H1 (cell line): ENCODE measurements at places on chromosomes 4 and X. TPM values are rescaled to one million over a fixed set of nuclear protein-coding genes. Genes with fewer than 3 reads are reported as not detected.

DNA sequence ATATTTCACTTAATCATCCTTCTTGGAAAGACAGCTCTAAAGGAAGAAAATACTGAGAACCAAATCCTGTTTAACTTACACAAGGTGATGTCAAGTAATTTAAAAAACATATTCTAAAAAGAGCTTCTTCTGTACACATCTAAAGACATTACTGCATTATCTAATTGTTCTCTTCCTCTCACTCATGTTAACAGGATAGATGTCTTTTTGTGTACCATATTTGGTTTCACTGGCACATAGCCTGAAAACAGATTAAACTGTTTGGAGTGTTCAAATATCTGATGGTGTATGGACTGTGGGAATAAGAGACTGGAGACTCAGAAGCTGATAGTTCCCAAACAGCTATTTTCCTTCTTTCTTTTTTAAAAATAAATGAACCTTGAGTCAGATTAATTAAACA, 213.3 kb upstream of the MAB21L2 start:
- no peak overlapping the region for H3K27ac ChIP-seq
- no peak overlapping the region for H3K4me3 ChIP-seq
- peaks cover 3% of the 10 kb centered on the region for H3K4me1 ChIP-seq
- peaks cover 3% of the 10 kb centered on the region for H3K27me3 ChIP-seq

DNA sequence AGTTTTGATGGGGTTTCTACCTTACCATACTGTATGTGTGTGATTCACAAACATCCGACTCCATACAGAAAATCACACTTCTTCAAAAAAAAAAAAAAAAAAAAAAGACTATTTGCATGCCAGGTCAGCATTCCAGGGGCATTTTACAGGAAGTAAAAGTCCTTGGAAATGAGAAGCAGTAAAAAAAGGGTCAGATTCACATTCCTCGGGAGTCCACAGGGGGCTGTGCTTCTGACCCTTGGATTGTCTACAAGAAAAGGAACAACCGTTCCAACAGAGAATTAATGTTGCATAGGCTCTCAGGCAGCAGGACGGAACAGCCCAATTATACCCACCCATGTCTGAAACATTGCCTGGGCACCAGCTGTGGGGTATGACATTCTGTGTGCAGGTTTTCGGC, 290.3 kb downstream of the LDB2 start:
- H3K36me3 ChIP-seq, result no peaks in the 10 kb centered on the region
- peaks cover 12% of the 10 kb centered on the region for H3K4me1 ChIP-seq
- H3K27ac ChIP-seq, result no peak overlapping the region
- no peaks in the 10 kb centered on the region for H3K27me3 ChIP-seq

GRCh38 chr4:111011458-111011857, 388.6 kb upstream of the PITX2 start:
- H3K27me3 ChIP-seq, result no peaks in the 10 kb centered on the region
- no peak overlapping the region for H3K4me3 ChIP-seq
- H3K36me3 ChIP-seq, result no peaks in the 10 kb centered on the region
- no peak overlapping the region for H3K27ac ChIP-seq
- H3K4me1 ChIP-seq, result no peaks in the 10 kb centered on the region

DNA sequence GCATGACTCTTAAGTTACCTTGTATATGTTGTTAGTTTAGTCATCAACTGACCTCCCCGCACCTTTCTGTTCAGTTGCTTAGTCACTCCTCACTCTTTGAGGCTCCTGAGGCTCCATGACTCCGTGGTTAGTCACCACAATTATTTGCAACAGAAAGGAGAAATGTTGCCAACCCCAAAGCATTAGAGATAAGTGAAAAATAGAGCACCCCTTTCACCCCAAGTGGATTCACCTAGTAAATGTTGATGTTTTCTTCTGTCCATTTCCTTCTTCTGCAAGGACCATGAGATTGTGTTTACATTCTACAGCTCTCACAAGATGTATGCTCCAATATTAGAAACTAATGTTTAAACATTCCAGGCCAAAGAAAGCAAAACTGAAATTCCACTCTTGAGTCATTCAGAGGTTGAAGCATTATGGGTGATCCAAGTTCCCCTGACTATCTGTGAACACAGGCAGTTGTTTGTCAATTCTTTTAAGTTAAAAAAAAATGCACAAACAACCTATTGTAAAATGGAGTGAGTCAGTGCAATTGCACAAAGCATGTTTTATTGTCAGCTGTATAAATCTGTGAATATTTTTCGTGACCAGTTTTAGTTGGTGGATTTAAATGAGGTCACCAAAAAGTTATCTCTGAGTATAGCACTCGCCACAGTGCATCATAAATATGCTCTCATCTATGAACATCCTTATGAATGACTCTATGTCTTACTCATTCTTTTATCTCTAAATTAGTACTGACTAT, 552.4 kb upstream of the MAGEB2 start:
- no peak for DNase-seq
- no peaks in the 10 kb centered on the region for H3K4me1 ChIP-seq
- no peak overlapping the region for H3K27ac ChIP-seq
- H3K36me3 ChIP-seq, result no peaks in the 10 kb centered on the region

DNA sequence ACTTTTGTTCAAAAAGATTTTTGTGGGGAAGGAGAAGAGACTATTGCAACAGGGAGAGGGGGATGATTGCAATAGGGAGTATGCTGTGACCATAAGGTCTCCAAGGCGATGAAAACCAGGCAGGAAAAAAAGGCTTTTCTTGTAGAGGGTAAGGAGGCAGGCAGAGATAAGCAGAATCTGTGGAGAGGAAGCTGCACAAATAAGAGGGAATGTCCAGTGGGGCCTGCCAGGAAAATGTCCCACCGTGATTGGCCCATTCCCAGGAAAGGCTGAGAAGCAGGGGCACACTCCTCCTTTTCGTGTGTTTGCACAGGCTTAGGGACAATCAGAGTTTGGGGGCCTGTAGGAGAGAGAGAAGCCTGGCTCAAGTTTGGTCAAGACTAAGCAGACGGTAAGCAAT, 29.1 kb downstream of the SPACA5 start:
- H3K4me1 ChIP-seq, result no peaks in the 10 kb centered on the region
- H3K4me3 ChIP-seq, result no peak overlapping the region
- H3K36me3 ChIP-seq, result no peaks in the 10 kb centered on the region
- no peak overlapping the region for H3K27ac ChIP-seq

- no peaks in the 10 kb centered on the region for H3K27me3 ChIP-seq
- no peak overlapping the region for H3K4me3 ChIP-seq
- no peak for DNase-seq
- no peaks in the 10 kb centered on the region for H3K4me1 ChIP-seq
- H3K36me3 ChIP-seq, result no peaks in the 10 kb centered on the region
Measured at GRCh38 chr4:85940151-85940550, 419.7 kb downstream of the MAPK10 start.

USP17L24 gene
- not detected in 2 replicates for total RNA-seq

GAGE2A gene
- not detected in 2 replicates for total RNA-seq

SLITRK4 gene
- total RNA-seq, result 8.1 and 8.2 TPM in 2 replicates

ERCC6L gene
- 23.9 and 24.7 TPM in 2 replicates for total RNA-seq
